ENCODE measurements at places on chromosomes 3 and 15.

DNA sequence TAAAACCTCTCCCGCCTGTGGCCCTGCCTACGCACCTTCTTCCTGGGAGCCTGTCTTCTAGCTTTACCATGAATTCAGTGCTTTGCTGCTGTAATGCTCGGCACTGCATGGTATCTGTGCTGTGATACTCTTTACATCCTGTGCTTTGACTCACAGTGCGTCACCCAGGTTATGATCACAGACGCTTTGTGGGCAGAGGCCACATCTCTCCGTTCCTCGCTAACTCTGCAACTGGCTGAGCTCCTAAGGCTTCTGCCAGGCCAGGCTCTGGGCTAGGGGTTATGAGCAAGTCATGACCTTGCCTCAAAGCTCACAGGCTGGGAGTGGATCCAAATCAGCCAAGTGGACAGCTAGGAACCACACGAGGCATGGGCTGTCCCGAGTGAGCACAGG is 23.2 kb downstream of the SPTBN5 start:
- DNase-seq = no peak

GRCh38 chr15:82132742-82133141 is 86.9 kb upstream of the MEX3B start:
- DNase-seq = no peak

DNA sequence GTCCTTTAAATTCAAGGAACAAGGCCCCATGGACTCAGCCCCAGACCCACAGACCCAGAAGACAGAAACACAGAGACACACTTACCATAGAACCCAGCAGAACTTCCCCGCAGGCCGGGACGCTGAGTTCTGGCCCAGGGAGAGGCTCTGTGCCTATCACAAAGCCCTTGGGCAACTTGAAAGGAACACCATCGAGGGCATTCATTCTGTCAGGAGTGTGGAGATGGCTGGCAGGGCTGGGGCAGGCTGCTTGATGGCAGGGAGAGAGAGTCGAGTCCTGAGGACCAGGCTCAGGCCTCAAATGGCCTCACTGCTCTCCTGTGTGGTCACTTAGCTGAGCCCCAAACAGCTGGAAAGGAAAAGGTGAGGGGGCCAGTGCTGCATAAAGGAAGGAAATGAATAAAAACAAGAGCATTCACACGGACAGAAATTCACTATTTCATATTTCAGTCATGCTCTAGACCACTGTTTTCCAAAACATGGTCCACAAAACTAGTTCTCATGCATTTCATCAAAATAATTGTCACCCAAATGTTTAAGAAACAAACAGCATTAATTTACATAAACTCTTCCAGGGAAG is 8.9 kb downstream of the UBAP1L start:
- no peak for DNase-seq

DNA sequence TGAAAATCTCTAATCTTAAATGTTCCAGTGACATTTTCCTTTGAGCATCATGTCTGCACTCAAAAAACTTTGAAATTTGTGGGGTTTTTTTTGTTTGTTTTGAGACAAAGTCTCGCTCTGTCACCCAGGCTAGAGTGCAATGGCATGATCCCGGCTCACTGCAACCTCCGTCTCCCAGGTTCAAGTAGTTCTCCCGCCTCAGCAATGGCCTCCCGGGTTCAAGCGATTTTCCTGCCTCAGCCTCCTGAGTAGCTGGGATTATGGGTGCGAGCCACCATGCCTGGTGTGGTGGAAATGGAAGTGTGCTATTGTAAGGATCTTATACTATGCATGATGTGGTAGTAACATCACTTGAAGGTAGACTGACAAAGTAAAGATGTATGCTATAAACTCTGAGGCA is 42.5 kb downstream of the TKT start:
- DNase-seq = no peak

- DNase-seq = no peak
These were observed 412 bp downstream of the CHDH start for GRCh38 chr3:53845881-53846133.

DNA sequence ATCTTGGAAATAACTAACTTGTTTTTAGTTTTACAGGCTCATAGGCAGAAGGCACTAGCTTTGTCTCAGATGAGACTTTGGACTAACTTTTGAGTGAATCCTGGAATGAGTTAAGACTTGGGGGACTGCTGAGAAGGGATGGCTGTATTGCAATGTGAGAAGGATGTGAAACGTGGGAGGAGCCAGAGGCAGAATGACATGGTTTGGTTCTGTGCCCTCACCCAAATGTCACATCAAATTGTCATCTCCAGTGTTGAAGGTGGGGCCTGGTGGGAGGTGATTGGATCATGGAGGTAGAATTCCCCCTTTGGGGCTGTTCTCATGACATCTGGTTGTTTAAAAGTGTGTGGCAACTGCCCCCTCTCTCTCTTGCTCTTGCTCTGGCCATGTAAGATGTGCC is 28.8 kb upstream of the CCDC50 start:
- no peak for DNase-seq

GRCh38 chr15:46461416-46461815 is 826.6 kb downstream of the SQOR start:
- no peak for DNase-seq

- no peak for DNase-seq
These were observed 38.6 kb downstream of the MYO1E start for GRCh38 chr15:59334076-59334415.

DNA sequence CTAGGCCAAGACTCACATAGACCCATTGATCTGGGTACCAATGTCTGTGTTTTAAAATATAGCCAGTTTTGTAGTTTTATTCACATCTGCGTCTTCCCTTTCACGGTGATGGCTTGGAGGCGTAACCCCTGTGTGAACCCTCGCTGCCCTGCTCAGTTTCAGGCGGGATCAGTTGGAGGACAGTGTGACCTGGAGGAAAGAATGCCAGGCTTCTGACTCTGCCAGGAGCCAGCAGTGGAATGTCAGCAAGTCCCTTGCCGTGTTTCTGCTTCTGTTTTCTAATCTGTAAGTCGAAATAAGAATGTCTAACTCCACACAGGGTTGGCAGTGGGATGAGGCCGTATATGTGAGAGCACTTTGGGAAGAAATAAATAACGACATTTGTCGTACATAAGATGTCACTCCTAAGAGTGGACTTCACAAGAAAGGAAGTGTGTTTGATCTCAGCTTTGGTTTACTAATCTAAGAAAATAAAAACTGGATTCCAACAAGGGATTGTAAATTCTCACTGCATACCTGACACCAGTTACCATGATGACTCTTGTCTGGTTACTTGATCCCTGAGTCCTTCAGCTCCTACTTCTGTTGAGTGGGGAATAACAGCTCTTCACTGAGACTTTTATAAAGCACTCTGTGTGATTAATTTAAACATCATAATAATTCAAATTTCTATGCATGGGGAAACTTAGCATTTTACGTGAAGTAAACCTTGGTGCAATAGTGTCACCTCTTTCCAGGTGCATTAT is 6.3 kb upstream of the CA12 start:
- DNase-seq = no peak

- DNase-seq = no peak
These were observed 25.8 kb downstream of the CCDC12 start for GRCh38 chr3:46950650-46951241.

DNA sequence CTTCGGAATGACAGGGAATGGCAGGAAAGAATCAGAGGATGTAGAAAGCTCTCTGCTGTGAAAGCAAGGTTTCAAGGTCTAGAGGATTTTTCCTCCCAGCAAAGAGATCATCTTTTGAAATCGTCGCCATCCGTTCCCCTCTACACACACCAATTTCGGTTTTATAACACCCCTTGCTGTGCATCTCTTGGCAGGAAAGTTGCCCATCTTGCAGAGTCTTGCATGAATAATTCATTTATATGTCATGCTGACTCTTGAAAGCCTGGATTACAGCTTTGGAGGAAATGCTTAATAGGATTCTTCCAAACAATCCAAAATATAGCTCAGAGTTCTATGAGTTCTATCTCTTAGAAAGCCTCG is 262.7 kb downstream of the CHL1 start:
- no peak for DNase-seq

GRCh38 chr3:31541089-31541488 is 8.4 kb downstream of the STT3B start:
- DNase-seq = no peak

DNA sequence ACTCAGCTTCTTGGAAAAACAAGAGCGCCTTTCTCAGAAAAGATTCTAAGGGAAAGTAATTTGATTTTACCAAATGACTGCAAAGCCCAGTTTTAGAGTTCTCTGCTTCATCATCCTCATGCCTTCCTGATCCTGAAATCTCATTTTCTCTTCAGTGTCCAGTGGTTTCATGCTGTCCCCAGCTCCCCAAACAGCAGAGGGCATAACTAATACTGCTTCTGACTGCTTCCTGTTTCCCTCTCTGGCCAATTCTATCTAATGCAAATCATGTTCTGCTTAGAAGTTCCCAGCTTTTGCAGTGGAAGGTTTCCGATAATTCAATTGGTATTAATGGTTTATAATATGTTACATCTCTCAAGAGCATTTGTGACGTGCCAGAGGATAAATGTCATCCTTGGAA is 161.1 kb downstream of the CLSTN2 start:
- no peak for DNase-seq

DNA sequence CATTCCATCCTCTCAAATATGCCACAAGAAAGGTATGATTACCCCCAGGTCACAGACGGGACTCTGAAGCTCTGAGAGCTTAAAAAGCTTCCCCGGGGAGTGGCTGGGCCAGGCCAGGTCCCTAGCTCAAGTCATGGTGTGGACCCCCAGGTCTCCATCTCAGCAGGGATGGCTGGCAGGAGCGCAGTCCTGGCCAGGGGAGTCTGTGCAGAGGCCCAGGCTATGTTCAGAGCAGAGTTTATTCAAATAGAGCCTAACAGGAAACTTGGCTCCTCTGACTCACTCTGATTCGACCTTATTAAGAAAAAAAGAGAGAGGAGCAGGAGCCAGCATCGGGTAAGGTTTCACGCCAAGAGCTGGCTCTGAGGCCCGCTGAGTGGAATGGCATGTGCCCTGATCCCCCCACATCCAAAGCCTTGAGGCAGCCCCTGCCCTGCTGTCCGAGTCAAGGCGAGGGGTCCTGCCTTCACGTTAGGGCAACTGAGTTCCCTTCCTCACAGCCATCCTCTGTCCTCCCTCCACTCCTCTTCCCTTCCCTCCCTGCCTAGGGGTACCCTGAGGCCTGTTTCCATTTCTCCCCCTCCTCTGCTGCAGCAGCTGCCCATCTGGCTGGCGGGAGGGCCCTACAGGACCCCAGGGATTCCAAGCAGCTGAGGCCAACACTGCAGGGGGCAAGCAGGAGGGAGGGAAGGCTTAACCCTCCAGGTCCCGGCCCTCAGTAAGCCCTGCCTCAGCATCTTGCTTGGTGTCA is 1.9 kb upstream of the LOXL1 start:
- no peak for DNase-seq

DNA sequence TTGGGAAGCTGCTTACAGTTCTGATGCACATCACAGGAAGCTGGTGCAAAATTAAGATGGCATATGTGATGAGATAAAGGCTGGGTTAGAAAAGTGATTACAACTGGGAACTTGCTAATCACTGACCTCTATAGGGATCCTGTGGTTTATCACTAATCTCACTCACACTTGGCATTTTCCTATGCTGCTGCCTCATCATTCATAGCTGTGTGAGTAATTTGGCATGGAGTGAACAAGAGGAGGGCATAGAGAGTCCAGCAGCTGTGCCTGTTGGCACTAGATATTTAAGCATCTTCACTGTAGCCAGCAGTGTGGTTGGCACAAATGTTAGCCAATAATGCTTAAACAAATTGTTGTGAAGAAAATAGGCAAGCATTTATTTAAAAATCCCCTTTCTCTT is 217.7 kb upstream of the CGNL1 start:
- no peak for DNase-seq

DNA sequence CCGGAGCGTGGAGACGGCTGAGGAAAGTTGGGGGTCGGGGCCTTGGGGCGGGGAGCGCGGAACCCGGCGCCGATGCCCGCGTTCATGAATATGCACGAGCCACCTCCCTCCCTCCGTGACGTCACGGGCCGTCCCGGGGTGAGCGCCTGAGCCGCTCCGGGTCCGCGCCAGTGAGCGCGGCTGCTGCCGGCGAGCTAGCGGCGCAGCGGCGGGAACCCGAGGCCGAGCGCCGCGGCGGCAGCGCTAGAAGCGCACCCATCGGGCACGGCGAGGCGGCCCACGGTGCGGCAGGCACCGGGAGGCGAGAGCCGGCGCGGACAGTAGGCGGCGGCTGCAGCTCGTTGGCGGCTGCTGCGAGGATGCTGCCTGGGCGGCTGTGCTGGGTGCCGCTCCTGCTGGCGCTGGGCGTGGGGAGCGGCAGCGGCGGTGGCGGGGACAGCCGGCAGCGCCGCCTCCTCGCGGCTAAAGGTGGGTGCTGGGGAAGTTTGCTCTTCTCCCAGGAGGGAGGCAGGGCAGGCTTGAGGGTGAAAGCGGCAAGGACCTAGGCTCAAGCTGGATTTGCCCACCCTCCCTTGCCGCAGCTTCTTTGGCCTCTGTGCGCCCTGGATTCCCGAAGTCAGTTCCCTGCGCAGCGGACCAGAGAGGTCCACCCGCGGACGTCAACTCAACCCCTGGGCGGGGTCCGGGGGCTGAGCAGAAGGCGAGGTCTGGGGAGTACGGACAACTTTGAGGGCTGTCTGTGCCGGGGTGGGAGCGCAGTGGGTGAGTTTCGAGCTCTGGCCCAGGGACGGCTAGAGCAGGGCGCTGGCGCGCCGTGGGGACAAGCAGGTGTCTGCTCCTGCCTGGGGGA is at the start of gene CLSTN2:
Gene CLSTN2, plus strand, starts transcription at position 170 of the 850 bp plus-strand sequence.
- peak; percentile 58 for DNase-seq

DNA sequence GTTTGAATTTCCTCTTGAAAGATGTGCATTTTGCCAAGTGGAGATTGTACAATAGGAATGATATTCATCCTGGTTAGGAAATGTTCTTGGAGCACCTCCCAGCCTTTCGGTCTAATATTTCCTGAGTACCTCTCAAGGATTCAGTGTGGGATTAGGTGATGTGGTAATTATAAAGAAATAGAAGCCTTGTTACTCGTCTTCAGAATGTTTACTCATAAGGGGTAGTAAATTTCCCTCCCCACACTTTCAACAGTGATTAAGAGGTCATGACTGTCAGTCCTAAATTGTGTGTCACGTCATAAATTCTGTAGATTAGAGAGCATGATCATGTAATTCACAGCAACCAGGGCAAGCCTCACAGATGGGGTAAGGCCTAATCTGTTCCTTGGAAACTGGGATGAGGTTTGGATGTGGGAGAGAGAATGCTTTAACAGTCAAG is 633.1 kb upstream of the TBL1XR1 start:
- no peak for DNase-seq

DNA sequence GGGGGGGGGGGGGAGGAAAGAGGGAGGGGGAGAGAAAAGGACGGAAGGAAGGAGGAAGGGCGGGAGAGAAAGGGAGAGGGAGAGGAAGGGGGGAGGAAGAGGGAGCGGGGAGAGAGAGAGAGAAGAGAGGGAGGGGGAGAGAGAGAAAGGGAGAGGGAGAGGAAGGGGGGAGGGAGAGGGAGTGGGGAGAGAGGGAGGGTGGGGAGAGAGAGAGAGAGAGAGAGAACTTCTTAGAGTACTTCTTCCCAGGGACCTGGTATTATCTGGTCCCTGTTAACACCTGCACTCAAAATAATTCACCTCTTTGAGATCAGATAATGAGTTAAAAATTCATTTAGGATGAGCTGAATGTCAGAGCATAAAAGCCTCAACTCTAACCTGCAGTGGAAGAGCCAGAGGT is 1.1 kb downstream of the SEC13 start:
- no peak for DNase-seq

Measured in NCI-H1930 (cell line).